ENCODE measurements at places on chromosomes 6 and 20.

DNA sequence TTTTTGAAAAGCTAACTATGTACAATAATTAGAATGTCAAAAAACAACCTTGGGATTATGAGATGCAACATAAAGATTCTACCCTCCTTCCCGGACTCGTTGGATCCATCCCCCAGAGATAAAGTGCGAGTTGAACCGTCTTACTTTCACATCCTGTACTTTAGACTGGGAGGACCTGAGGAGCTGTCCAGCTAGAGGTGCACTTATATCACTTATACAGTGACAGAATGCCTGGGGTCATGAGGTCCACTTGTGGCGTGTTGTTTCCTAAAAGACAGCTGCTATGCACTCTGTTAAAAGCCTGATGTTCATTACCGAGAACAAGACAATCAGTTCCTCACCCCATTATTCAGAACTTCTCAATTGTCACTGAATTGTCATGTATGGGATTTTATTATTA, 2.1 kb downstream of the CDS2 start:
- DNase-seq, result no peak

DNA sequence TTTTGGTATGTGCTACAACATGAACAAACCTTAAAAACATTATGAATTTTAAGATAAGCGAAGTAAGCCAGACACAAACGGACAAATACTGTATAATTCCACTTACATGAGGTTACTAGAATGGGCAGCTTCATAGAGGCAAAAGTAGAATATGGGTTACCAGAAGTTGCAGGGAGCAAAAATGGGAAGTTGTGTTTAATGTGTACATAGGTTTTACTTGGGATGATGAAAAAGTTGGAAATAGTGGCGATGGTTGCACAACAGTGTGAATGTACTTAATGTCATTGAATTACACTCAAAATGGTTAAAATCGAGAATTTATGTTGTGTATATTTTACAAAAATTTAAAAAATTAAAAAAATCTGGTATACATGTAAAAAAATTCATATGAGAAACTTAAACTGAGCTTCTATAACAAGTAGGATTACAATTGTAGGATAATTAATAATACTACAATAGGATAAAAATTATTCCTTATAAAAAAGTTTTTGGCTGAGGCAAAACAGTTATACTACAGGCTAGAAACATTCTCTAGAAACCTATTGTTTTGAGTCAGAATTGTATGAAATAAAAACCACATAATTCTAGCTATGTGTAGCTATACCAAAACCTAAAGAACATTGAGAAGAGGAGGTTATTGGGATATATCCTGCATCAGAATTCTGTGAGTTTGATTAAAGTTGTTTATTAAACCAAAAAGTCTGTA, 24.8 kb upstream of the DYNLRB1 start:
- DNase-seq, result no peak

GRCh38 chr6:17293395-17293794, 12.2 kb downstream of the RBM24 start:
- DNase-seq, result no peak

GRCh38 chr6:137313928-137314855, 95.0 kb upstream of the IFNGR1 start:
- peak; percentile 39 for DNase-seq

- DNase-seq, result no peak
Observed at GRCh38 chr20:57259938-57260921, 6.2 kb downstream of the BMP7 start.

- DNase-seq, result no peak
Observed at GRCh38 chr20:44031001-44031574, 116.4 kb downstream of the TOX2 start.

DNA sequence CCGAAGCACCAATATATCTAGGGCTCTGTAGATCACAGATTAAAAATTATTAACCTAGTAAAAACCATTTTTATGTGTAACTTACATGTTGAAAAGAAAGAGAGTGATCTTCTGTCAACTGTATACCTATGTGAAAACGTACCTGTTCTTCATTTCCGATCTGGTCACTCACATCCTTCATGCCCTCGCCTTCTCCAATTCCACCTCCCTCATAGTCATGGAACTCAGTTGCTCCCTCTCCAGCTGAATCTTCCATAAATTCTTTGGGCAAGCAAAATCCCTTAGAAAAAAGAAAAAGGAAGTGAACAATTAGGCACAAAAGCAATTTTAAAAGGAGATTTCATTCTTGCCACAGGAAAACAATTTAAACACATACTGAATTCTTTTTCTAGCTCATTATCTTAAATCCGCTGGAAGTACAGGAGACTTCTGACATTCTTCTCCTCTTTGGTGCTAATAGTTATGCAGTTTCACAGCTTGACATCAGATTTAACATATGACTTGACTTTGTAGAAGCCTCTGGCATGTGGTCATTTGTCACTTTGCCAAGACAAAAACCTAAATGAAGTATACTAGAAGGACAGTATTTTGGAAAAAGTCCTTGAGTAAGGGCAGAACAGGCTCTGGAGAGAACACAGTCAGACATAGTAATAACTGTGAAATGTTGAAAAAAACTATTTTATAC, 29.5 kb upstream of the LYRM2 start:
- no peak for DNase-seq

GRCh38 chr20:45404438-45404837, 3.7 kb upstream of the DBNDD2 start:
- no peak for DNase-seq

GRCh38 chr6:95742767-95743289, 165.5 kb downstream of the MANEA start:
- DNase-seq, result no peak

DNA sequence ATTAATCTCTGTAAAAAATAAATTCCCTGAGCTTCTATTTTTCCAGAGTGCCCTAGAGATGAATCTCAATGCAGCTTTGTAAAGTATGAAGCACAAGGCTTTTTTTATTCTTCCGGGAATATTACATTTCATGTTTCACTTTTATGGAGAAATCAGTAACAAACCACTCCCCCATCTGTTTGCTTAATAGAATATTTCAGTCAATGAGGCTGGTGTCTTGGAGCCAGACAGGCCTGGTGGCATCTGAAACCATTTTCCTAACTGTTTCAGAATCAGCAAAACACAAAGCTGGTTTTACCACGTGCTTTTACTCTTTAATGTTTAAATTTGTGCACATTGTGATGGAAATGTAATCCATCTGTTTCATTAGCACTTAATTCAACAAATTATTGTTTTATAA, 400.8 kb upstream of the HSF2 start:
- no peak for DNase-seq

- no peak for DNase-seq
Observed at GRCh38 chr20:37430778-37431460, 85.0 kb downstream of the SRC start.

- no peak for DNase-seq
Observed at GRCh38 chr6:90669846-90670245, 83.0 kb upstream of the MAP3K7 start.

GRCh38 chr6:2730353-2731107, 20.2 kb downstream of the MYLK4 start:
- no peak for DNase-seq

DNA sequence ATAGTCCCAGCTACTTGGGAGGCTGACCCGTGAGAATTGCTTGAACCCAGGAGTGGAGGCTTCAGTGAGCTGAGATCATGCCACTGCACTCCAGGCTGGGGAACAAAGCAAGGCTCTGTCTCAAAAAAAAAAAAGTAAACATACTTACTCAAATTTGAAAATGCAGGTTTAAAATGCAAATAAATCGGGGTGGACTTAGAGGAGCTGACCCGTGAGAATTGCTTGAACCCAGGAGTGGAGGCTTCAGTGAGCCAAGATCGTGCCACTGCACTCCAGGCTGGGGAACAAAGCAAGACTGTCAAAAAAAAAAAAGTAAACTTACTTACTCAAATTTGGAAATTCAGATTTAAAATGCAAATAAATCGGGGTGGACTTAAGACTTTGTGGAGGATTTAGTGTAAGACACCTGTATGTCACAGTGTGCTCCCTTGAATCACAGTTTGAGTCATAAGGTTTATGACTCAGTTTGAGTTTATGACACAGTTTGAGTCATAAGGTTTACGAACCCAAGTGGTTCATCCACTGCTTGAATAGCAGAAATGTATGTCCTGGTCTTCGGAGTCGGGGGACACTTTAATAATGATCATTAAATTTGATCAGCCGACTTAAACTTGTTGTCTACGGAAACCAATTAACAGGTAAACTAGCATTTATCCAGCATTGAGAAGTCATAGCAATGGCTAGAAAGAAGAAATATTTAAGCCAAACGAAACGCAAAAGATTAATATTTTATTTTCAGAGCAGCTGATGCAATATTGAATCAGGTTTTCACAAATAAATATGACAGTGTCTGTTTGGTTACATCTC, 6.8 kb upstream of the MRPS10 start:
- no peak for DNase-seq

GRCh38 chr20:57712851-57713504, 3.2 kb upstream of the PMEPA1 start:
- DNase-seq, result no peak

DNA sequence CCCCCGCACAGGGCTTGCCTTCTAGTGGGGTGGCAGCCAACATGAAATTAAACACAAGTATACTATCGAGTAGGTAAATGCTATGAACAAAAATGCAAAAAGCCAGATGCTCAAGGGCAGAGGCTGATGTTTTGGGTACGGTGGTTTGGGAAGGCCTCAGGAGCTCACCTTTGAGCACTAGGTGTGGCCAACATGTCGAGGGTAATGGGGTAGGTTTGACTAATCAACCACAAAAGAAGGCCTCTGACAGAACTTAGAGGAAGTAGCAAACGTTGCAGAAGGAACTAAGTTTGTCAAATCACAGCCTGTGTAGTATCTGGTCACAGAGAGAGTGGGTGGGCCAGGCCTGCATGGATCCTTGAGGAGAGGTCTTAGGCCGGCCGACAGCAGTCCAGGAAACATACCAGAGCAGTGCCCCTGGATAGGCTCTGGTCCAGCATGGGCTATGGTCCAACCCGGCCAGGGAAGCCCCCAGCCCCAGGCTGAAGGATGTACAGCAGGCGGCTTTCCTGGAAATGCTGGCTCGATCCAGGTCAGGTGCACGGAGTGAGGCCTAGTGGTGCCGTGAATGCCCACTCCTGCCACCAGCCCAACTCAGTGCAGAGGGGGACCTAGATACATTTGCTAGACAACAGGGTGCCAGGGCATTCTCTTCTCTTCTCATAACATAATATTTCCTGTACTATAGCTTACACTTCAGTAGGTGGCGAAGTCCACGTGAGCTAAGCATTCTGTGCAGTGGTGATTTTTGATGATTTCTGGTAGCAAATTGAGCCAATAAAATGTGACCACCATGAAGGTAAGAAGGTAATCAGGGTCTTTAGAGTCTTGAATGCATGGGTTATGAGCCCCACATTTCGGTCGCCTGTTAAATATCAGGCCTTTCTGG, 56.3 kb upstream of the CD93 start:
- DNase-seq, result no peak

- DNase-seq, result no peak
Observed at GRCh38 chr6:99276747-99277146, 72.7 kb downstream of the FAXC start.

- DNase-seq, result no peak
Observed at GRCh38 chr6:36301781-36302180, 31.9 kb downstream of the PNPLA1 start.

DNA sequence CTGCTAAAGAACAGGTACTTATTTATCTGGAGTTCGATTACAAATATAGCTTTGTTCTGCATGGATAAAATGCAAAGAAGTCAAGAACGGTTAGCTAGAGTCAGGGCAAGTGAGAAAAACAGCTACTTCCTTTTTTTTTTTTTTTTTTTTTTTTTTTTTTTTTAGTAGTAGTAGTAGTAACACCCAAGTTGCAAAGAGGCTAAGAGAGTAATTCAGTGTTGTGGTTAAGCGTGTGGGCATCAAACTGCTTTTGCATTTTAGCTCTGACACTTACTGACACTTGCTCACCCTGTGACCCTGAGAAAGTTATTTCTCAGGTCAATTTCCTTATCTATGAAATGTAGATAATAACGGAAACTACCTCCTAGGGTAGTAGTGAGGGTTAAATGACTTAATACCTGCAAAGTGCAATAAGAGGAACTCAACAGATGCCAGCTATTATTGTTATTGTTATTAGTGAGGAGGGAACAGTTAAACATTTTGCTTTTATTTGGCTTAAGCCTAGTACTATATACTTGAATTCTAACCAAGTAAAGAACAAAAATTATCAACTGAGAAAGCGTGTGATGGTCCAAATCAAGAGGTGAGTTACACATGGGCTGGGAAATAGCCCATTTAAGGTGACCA, 86.7 kb upstream of the BACH2 start:
- no peak for DNase-seq

- DNase-seq, result no peak
Observed at GRCh38 chr6:135310291-135310690, 129.2 kb downstream of the MYB start.

GRCh38 chr6:18343741-18344140, 43.4 kb upstream of the RNF144B start:
- DNase-seq, result no peak

DNA sequence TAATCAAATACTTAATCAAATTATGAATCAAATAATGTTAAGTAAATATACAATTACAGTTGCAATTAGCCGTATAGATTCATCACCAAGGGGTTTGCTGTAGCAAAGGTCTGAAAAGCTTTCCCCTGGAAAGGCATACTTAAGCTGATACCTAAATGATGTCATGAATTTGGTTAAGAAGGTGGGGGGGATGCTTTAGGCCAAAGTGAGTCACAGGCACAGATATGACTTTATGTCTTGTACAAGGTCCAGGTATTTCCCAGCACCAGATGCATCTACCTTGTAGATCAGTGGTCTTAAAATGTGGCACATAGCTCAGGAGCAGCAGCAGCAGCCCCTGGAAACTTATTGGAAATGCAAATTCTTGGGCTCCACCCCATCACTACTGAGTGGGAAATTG, 557.3 kb upstream of the CDH4 start:
- no peak for DNase-seq

- no peak for DNase-seq
Observed at GRCh38 chr20:57552471-57552870, 8.4 kb upstream of the PCK1 start.

DNA sequence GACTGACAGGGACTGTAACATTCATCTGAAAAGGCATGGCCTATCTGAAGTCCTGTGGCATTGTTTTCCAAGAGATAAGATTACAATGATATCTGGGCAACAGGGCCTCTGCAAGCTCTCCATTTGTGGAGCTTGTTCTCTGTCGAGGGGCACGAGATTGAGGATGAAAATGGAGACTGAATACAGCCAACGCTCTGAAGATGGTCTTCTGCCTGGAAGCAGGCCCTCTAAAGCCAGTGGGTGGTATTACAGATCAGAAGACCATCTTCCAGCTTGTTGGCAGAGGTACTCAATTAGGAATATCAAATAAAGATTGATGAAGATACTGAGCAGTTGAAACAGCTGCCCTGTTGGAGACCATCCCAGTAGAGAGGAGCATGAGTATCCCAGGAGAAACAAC, 288.2 kb downstream of the CENPW start:
- DNase-seq, result no peak

DNA sequence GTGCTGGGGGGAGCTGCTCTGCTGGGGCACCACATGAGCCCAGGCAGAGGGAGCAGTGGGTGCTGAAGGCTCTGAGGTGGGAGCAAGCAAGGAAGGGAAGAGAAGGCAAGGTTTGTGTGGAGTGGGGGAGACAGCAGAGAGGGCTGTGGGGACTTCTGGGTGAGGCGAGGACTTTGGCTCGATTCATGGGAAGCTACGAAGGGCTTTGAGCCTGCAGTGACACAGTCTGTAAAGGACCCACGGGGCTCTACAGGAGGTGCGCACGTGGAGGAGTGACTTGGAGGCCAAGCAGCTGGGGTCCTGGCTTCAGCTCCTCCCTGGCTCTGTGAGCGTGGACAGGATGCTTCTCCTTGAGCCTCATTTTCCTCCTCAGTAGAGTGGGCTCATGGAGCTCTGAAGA, 29.1 kb upstream of the CSNK2A1 start:
- DNase-seq, result no peak
